ENCODE measurements at places on chromosomes 16 and 17. TPM values are rescaled to one million over a fixed set of nuclear protein-coding genes. Genes with fewer than 3 reads are reported as not detected.

Gene SPATA22
- total RNA-seq, result not detected

Gene PRR35
- 0.06 TPM for total RNA-seq

Gene TMEM220
- total RNA-seq, result 2.4 TPM

Gene SPNS3
- not detected for total RNA-seq

Gene CARD14
- total RNA-seq, result not detected

Gene KRT23
- total RNA-seq, result not detected

Gene TMIGD1
- total RNA-seq, result not detected

DNA sequence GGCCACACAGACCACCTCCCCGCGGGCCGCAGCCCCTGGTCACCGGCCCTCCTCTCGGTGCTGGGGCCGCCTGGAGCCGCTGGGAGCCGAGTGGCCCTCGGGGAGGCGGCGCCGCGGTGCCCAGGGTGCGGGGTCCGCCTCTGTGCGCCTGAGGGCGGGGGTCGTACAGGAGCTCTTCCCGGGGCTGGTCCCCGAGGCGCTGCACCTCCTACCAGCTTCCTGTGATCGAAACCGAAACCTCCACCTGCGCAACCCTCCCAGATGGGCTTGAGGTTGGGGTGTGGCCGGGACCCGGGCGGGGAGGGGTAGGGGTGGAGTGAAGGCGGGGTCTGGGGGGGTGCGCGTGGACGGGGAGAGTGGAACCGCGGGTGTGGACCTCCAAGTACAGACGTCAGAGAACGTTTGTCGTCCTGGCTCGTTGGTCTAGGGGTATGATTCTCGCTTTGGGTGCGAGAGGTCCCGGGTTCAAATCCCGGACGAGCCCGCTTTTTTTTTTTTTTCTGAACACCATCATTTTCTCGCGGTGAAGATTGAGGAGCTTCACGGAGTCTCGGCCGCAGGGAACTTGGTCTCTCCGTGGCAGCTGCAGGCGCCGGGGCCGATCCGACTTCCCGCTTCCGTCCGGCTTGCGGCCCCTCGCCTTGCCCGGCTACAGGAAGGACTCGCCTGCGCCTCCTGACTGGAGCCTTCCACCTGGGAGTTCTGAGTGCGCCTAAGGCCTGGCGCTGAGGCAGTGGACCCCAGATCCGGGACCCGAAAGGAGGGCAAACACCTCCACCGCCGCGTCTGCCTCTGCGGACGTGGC lies 23.9 kb downstream of the ZNF213 start:
- DNase-seq, result peak; percentile 88

GRCh38 chr16:64240586-64240985 lies 881.3 kb downstream of the CDH11 start:
- DNase-seq, result peak; percentile 17

DNA sequence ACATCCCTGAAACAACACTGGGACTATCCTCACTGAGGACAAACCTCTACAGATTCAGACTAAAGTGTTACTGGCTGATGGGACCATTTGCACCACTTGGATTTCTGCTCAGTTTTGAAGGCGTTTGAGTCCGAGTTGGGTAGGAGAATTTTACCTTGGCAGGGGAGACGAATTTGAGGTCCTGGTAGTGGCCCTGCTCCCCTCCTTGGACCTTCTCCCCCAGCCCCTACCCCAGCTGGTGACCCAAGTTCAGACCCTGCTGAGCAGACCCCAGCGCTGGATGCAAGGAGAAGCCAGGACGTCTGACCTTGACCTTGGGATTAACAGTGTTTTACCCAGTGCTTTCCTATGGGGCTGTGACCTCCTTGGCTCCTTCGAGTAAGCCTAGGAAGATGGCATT lies 13.6 kb downstream of the CACNG5 start:
- no peak for DNase-seq

GRCh38 chr17:67718325-67718941 lies 697 bp downstream of the NOL11 start:
- peak; percentile 43 for DNase-seq

GRCh38 chr17:36686123-36686669 lies 84.8 kb downstream of the MRM1 start:
- no peak for DNase-seq

DNA sequence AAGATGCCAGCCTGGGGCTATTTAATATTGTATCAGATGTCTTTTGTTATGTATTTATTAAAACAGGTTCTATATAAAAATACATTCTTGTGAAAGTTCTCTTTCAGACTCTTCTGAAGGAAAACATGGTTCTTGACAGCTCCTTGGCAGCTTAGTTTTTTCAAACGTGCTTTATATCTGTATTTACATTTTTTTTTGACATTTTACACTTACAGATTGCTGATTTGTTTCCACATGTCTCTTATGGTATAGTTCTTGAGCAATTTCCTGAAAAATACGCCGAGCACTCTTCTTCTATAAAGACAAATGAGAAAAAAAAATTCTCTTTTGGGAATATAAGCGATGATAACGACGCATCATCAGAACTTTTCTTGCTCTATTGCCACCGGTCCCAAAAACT lies 9.5 kb downstream of the IGSF6 start:
- no peak for DNase-seq

DNA sequence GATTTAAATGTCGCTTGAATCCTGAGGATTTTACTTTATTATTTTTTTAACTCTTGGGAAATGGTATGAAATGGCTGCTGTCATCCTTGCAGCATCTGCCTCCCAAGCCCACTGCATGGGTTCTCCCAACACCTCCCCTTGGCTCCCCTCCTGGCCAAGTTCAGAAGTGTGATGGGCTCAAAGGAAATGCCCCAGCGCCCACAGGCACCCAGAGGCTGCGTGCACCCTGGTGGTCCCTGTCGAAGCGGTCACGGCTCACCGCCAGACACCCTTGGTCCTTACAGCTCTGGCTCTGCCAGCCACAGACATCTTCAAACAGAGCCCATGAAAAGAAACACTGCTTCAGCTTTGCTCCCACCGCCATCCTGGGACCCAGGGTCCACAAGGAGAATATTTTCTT lies 334.7 kb downstream of the SOX9 start:
- no peak for DNase-seq

- no peak for DNase-seq
Measured at GRCh38 chr17:41510251-41511065, 5.0 kb upstream of the KRT13 start.

DNA sequence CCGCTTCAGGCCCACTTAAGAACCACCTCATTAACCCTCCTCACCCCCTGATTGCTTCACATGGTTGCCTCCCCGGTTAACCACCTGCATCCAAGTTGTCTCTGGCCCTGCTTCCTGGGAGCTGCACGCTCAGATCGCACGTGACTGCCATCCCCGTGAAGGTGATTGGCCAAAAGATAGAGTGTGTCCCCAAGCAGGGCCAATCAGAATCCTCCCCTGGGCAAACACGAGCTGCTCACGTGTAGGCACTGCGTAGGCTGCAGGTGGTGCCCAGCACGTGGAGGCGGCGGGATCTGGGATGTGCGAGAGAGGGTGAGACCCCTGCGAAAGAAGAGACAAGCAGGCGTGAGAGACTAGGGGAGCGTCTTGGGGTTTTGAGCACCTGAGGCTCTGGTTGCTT lies 111.8 kb upstream of the CRHR1 start:
- DNase-seq, result no peak

DNA sequence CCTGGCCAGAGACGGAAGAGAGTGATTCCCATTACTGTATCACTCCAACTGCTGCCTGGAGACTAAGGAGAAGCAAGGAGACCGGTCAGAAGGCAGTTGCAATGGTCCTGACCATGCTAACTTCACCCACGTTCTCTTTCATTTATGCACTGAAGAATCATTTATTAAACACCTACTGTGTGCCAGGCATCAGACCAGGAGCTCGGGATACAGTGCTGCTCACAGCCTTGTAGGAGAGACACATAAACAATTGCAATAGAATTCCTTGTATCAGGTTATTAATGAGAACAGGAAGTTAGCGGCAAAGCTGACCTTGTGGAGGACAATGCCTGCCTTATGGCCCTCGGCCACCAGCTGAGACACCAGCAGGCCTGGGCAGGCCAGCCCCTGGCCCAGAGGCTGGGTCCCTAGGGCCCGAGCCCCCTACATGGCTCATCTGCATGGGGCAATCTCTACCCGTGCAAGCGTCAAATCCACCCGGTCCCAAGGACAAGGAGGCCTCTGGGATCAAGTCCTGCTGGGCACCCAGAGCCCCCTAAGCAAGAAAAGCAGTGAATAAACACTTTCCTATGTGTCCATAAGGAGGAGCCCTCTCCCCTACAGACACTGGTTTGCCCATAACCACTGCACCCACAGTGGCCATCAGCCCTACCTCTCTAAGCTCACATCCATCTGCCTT lies 8.6 kb upstream of the ENPP7 start:
- peak; percentile 15 for DNase-seq

DNA sequence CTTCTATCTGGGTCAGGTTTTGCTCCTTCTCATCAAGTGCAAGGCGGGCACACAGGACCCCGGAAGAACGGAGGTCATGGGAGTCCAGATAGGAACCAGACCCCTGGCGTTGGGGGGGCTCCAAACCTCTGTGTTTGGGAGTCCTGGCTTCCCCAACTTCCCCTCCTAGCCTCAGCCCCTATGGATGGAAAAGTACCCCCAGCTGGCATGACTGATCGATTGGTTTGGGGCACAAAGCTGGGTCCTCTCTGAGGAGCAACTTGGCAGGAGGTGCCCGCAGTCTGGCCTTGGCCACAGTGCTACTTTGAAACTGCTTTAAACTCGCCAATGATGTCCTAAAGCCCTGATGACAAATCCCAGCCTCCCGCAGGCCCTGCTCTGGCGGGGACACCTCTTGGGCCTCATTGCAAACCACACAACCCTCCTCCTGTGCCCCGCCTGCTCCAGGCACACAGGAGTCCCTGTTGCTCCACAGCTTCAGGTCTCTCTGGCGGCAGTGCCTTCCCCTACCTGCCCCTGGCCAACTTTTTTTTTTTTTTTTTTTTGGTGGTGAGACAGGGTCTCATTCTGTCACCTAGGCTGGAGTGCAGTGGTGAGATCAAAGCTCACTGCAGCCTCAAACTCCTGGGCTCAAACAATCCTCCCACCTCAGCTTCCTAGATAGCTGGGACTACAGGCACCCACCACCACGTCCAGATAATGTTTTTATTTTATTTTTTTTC lies 38.0 kb upstream of the SNN start:
- DNase-seq, result no peak

DNA sequence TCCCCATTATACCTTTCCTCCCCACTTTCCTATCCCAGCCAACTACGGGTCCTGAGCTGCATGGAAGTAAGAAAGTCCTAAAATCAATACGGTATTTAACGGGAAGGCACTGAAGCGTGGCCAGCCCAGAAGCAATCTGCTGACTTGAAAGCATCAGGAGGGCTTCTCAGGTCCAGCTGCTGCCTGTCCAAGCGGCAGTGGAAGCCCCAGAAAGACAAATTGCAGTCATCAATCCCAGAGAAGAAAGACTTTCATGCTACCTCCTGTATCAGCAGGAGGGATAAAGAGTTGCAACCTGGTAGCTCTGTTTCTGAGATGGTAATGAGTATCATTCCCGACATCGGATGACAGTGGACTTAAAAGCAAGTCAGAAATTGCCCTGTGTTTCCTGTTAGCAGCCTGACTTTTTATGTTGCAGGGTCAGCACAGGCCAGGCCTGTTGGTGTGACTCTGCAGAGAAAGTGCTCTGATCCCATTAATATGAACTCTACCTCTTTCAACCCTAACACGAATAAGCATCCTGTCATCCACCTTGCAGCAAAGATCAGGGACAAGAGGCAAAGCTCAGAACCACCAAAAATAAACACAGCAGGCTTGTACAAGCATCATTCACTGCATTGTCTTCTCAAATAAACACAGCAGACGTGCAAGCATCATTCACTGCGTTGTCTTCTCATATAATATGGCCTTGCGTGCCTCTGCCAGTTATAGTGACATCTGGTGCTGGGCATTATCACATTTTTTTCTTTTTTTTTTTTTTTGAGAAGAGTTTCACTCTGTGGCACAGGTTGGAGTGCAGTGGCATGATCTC lies 358.6 kb upstream of the CDH11 start:
- DNase-seq, result no peak

DNA sequence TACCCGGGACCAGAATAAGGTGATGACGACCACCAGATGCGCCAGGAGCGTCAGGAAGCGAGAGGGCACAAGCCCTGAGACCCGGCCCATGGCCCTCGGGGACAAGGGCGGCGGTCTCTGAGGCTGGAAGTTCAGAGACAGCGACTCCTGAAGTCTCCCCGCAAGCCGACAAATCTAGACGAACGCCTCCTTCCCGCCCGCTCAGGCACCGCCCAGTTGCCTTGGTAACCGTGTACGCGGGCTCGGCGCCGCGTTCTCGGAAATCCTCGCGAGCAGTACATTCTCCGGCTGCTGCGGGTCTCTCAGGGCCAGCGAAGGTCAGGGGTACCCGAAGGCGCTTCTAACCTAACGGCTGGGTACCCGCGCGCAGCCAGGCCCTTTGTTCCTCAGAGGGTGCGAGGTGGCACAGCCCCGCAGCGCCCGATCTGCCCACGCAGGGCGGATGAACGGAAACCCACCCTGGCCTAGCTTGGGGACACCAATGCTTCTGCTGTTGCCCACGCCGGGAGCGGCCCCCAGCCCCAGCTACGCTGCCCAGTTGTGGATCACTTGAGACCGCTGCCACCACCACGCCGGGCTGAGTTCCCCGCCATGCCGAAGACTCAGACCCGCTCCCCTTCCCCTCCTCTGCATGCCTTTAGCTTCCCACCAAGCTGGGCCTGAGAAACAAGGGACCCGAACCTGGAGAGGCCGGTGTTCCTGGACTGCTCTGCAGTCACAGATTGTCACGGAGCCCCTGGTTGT lies at the start of gene TMEM107:
TSS of gene TMEM107 (minus strand) at position 184 of the 744 bp plus-strand sequence. CDS start at position 90, 94 bp downstream.
- DNase-seq, result peak; percentile 75

DNA sequence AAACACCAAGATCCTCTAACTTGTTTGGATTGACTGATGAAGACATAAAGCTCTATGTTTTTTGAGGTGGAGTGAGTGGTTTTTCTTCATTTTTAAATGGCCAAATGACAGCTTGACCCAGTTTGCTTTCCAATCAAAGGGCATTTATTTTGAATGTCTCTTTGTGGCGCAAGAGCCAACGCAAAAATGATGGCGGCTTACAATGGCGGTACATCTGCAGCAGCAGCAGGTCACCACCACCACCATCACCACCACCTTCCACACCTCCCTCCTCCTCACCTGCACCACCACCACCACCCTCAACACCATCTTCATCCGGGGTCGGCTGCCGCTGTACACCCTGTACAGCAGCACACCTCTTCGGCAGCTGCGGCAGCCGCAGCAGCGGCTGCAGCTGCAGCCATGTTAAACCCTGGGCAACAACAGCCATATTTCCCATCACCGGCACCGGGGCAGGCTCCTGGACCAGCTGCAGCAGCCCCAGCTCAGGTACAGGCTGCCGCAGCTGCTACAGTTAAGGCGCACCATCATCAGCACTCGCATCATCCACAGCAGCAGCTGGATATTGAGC lies 329 bp downstream of the NLK start:
- no peak for DNase-seq

GRCh38 chr17:82775001-82775823 lies 23.3 kb downstream of the TBCD start:
- peak; percentile 20 for DNase-seq

- no peak for DNase-seq
Measured at GRCh38 chr17:55110521-55110920, 142.0 kb downstream of the STXBP4 start.

Data from LHCN-M2 (cell line).